ENCODE measurements at places on chromosomes 4 and X. TPM values are rescaled to one million over a fixed set of nuclear protein-coding genes. Genes with fewer than 3 reads are reported as not detected.

GRCh38 chr4:154927126-154927680 is 146.1 kb downstream of the RBM46 start:
- H3K27me3 ChIP-seq = no peaks in the 10 kb centered on the region
- no peak overlapping the region for H3K27ac ChIP-seq
- H3K4me1 ChIP-seq = no peaks in the 10 kb centered on the region
- DNase-seq = no peak
- no peak overlapping the region for H3K4me3 ChIP-seq
- no peaks in the 10 kb centered on the region for H3K36me3 ChIP-seq

DNA sequence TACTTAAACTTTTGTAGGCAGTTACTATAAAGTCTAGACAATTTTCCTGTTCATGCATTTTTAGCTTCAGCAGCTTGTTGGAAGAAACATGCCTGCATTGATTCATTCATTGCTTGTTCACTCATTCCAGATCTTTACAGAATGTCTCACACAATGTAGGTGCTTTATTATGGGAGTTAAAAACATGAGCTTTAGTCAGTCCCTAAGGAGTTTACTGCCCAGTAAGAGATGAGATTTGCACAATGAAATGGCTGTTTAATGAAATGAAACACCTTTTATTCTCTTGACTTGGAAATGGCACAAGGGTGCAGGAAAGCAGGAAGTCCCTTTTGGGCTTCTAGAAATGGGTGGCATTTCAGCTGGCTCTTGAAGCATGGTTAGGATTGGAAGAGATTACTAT is 2.9 kb downstream of the NOCT start:
- no peaks in the 10 kb centered on the region for H3K27me3 ChIP-seq
- no peak overlapping the region for H3K4me3 ChIP-seq
- H3K36me3 ChIP-seq = no peaks in the 10 kb centered on the region
- DNase-seq = no peak
- no peak overlapping the region for H3K27ac ChIP-seq

DNA sequence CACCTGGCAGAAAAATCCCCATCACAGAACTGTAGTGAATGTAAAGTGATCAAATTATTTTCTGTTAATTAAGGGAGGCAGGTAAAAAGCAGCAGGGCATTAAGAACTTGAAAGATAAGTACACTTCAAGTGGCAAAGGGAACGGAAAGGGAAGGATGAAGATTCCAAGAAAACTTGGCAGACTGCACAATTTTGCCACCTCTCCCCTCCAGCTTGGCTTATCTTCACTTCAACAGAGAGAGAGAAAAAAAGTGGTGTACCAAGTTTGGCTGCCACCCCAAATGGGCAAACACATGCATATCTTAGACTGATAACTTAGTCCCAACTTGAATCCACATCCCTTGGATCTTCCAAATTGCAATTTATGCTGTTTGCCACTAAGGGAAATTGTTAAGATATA is 598.1 kb upstream of the ACTRT1 start:
- H3K4me1 ChIP-seq = no peaks in the 10 kb centered on the region
- no peaks in the 10 kb centered on the region for H3K36me3 ChIP-seq
- H3K4me3 ChIP-seq = no peak overlapping the region
- H3K27me3 ChIP-seq = no peaks in the 10 kb centered on the region
- H3K27ac ChIP-seq = no peak overlapping the region

DNA sequence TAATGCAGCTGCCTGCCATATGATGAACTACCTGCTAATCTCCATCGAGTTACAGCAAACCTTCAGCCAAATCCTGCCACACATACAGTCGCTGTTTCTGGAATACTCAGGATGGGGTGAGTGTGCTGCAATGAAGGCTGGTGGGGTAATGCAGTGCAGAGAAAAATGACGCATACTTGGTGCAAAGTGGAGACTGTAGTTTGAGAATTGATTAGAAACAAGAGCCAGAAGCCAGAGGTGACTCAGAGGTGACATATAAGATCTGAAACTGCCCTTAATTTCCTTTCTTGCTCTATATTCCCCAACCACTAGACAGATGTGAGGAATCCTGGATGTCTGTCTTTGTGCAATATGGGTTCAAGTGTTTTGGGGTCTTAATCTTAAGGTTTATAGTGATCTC is 22.0 kb downstream of the C4orf54 start:
- H3K4me1 ChIP-seq = no peaks in the 10 kb centered on the region
- H3K36me3 ChIP-seq = no peaks in the 10 kb centered on the region
- H3K27ac ChIP-seq = no peak overlapping the region
- DNase-seq = no peak
- H3K4me3 ChIP-seq = no peak overlapping the region
- H3K27me3 ChIP-seq = no peaks in the 10 kb centered on the region

DNA sequence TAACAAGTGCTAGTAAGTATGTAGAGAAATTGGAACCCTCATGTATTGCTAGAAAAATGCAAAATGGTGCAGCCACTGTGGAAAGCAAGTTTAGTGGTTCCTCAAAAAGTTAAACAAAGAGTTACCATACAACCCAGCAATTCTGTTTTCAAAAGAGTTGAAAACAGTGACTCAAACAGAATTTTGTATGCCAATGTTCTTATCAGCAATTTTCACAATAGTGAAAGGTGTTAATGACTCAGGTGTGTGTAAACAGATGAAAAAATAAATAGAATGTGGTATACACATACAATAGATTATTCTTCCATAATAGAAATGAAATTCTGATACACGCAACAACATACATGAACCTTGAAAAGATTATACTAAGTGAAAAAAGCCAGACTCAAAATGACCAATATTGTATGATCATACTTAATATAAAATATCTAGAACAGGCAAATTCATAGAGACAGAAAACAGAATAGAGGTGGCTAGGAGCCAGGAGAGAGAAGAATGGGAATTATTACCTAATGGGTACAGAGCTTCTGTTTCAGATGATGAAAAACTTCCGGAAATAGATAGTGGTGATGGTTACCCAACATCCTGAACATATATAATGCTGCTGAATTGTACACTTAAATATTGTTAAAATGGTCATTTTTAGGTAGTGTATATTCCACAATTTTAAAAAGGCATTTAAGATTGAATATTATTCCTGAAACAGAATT is 51.6 kb downstream of the WDFY3 start:
- no peaks in the 10 kb centered on the region for H3K4me1 ChIP-seq
- H3K27ac ChIP-seq = no peak overlapping the region
- H3K27me3 ChIP-seq = no peaks in the 10 kb centered on the region
- H3K36me3 ChIP-seq = no peaks in the 10 kb centered on the region

NUP62CL gene
- polyA plus RNA-seq = 4.1 TPM

DNA sequence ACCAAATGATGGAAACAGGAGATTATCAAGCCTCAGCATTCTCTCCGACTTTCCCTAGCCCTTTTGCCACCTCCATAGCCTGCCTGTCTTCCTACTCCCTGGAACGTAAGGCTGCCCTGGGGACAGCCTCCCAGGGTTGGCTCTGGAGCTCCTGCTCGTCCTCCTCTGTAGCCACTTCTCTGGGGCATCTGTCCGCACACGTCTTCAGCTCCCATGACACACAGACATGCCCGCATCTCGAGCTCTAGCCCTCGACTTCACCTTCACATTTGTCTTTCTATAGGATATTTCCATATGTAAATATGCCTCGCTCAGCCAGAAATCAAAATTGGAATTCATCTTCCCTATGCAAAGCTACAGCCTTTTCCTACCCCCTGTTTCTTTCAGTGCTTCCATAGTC is 67.7 kb downstream of the TSC22D3 start:
- no peaks in the 10 kb centered on the region for H3K27me3 ChIP-seq
- DNase-seq = no peak
- no peak overlapping the region for H3K27ac ChIP-seq
- no peaks in the 10 kb centered on the region for H3K4me1 ChIP-seq

SPANXD gene
- polyA plus RNA-seq = not detected

LPAR4 gene
- not detected for polyA plus RNA-seq

GPC3 gene
- not detected for polyA plus RNA-seq

SLC34A2 gene
- 0.09 TPM for polyA plus RNA-seq
